Caco-2 (cell line): ENCODE measurements at places on chromosomes 12 and 14. TPM values are rescaled to one million over a fixed set of nuclear protein-coding genes. Genes with fewer than 3 reads are reported as not detected.

DNA sequence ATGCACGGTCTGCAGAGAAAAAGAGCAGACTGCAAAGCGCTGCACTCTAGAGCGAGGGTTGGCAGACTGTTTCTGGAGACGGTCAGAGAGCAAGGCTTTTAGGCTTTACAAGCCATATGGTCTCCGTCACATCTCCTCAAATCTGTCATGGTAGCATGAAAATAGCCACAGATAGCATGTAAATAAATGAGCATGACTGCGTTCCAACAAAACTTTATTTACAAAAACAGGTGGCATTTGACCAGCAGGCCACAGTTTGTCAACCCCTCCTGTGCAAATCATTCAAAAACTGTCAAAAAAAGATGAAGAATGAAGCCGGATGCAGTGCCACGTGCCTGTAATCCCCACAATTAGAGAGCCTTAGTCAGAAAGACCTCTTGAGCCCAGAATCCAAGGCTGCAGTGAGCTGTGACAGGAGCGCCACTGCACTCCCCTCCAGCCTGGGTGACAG is 18.9 kb downstream of the SYNE3 start:
- DNase-seq = no peak

DNA sequence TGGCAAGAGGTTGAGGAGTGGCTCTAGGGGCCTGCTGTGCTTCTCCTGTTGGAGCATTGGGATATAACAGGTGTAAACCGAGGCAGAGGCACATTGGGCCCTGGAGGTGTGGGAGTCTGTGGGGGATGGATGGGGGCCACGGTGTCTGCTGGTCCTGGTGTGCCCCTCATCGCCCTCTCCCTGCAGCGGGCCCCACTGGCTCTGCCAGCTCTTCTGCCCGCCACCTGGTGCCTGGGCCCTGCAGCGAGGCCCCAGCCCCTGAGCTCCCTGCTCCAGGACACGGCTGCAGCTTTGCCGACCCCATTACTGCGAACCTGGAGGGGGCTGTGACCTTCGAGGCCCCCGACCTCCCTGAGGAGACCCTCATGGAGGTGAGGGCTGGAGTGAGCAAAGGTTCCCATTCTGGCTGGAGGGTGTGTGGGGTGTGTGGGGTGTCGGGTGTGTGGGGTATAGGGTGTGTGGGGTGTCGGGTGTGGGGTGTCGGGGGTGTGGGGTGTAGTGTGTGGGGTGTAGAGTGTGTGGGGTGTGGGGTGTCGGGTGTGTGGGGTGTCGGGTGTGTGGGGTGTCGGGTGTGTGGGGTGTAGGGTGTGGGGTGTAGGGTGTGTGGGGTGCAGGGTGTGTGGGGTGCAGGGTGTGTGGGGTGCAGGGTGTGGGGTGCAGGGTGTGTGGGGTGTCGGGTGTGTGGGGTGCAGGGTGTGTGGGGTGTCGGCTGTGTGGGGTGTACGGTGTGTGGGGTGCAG is 10.6 kb upstream of the PUS1 start:
- DNase-seq = no peak

DNA sequence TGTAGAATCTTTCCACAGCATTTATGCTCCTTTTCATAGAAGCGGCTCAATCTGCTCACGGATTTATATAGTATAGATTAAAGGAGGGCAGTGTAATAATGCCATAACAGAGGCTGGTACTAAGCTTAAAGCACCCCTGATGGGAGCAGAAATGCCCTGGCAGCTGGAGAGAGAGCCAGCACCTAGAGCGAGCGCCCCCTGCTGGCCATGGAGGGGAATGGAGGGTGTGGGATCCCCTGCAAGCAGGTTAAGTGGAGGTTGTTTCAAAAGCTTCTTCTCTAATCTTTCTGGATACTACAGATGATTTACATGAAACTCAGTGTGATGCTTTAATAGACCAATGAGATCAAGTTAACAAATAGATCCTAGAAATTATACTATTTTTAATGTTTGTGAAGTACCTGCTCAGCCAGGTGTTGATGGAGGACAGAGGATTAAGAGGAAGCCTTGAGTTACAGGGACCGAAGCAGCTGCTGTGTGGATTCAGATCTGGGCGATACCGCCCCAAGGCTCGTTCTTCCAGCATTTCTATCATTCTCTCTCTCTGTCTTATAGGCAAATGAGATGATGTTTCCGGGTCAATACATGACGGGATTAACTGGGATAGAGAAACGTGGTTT is 1519.3 kb upstream of the TMEM132C start:
- DNase-seq = peak; percentile 49

The MIP gene
- total RNA-seq = not detected in 2 replicates

DNA sequence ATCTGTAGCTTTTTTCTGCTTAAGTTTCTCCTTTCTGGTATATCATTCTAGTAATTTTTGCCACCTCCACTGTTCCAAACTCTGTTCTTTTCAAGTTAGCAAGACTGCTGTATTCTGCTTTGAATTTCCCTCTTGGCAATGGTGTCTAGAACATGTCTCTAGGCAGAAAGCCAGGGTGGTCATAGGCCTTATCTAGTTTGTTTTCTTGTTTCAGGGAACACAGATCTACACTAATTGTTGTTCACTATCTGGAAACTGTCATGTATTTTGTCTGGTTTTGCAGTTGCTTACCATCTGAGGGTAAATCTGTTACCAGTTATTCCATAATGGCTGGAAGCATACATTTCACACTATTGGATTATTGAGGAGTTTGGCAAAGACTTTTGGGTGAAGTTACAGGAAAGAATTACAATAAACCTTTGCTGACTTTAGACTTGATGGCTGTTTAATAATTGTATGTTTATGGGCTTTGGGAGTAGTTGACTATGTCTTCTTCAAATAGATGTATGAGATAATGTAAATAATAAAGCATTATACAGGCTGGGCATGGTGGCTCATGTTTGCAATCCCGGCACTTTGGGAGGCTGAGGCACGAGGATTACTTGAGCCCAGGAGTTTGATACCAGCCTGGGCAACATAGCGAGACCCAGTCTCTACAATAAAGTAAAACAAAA is 41.4 kb downstream of the FUT8 start:
- no peak for DNase-seq

The TCTN2 gene
- 7.3 TPM in 2 replicates for total RNA-seq

The KRT8 gene
- 3,707 and 3,725 TPM in 2 replicates for total RNA-seq

The SLC5A8 gene
- total RNA-seq = not detected in 2 replicates

DNA sequence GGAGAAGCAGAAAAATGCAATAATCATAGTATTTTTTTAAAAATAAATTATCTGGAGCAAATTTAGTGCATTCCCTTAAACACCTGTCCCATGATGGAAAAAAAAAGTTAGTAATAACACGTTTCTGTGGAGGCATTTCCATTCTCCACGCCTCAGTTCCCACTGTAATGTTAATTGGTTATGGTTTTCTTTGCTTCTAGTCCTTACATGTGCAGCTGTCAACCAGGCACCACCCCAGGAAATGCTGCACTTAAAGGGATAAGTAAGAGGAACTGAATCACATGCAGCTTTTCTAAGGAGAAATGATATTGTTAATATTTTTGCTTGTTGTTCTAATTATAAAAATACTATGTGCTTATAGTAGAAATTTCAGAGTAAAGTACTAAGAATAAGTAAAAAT is 240.3 kb downstream of the ZFP36L1 start:
- DNase-seq = no peak

DNA sequence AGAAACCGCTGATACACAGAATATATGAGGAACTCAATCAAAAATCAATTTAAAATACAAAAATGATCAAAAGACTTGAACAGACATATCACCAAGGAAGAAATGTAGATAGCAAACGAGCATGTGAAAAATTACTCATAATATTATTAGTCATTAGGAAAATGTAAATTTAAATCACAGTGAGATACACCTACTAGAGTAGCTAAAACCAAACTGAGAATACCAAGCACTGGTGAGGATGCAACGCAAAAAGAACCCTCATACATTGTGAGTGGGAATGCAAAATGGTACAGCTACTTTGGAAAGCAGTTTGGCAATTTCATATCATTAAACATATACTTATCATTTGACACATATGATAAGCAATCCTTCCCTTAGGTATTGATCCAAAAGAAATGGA is 101.1 kb upstream of the ST8SIA1 start:
- DNase-seq = no peak

DNA sequence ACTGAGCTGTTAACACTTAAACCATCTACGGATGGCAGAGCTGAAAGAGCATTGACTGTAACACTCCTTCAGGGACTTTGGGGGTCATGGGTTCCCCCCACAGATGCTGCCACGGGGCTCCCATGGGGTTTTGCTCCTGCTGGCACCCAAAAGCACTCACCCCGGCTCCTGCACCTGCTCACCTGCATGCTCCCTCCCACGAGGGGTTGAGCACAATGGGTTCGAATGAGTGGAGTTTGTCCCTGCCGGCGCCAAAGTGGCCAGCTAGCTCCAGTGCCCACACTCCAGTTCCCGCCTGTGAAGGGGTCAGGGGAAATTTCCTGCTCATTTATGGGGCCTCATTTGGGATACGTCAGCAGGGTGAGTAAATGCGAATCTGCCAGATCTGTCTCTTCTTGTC is 40.7 kb downstream of the TNFAIP2 start:
- DNase-seq = no peak

DNA sequence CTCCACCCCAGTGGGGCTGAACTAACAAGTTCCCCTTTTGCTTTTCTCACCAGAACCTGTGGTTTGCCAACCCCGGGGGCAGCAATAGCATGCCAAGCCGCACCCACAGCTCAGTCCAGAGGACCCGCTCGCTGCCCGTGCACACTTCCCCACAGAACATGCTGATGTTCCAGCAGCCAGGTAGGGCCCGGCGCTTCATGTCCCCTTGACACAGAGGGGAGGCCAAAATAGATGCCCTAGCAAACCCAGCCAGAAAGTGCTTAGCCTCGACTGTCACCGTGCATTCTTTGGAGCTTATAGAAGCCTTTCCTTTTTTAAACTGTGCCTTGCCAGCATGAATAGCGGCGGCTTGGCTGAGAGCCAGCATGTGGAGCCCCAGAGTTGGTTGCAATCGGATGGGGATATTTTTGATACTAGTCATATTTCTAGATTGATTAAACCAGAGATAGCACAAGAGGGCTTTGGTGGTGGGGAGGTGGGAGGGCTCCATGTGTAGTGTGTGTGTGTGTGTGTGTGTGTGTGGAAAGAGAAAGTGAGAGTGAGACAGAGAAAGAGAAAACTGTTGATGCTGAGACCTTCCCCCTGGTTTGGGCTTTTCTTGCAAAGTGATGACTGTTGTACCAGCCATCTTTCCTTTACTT is 126.1 kb downstream of the GCH1 start:
- DNase-seq = no peak

DNA sequence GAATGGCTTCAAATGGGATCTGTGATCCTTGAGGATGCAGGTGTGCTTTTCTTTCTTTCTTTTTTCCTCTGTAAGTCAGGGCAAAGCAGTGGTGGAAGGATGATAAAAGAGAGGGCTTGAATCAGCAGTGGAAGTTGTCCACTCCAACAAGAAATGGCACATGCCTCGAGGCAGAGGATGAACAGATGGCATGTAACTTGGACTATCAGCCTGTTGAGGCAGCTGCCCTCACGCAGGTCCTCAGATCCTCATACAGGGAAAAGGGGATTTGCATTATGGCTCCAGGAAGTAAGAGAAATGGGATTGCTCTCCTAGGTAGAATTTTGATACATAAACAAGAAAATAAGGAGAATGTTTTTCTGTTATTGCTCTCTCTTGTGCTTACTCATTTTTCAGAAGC is 368.0 kb downstream of the FUT8 start:
- DNase-seq = no peak

The SRRM4 gene
- not detected in 2 replicates for total RNA-seq

DNA sequence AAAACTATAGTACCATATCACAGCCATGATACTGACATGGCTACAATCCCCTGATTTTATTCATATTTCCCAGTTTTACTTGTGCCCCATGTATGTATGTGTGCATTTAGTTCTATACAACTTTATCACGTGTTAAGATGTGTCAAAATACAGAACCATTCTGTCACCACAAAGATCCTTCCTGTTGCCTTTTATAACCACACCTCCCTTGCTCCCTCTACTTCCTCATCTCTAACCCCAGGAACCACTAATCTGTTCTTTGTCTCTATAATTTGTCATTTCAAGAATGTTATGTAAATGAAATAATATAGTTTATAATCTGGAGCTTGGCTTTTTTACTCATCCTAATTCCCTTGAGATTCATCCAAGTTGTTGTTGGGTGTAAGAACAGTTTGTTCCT is 358.4 kb downstream of the DPF3 start:
- no peak for DNase-seq

The ITGB7 gene
- 1.1 TPM in 2 replicates for total RNA-seq

The DIO2 gene
- total RNA-seq = 3.4 and 4.9 TPM in 2 replicates

GRCh38 chr12:64889434-64890216 is 65.2 kb downstream of the TBC1D30 start:
- DNase-seq = peak; percentile 94

The KLHDC1 gene
- 0.97 and 0.98 TPM in 2 replicates for total RNA-seq

DNA sequence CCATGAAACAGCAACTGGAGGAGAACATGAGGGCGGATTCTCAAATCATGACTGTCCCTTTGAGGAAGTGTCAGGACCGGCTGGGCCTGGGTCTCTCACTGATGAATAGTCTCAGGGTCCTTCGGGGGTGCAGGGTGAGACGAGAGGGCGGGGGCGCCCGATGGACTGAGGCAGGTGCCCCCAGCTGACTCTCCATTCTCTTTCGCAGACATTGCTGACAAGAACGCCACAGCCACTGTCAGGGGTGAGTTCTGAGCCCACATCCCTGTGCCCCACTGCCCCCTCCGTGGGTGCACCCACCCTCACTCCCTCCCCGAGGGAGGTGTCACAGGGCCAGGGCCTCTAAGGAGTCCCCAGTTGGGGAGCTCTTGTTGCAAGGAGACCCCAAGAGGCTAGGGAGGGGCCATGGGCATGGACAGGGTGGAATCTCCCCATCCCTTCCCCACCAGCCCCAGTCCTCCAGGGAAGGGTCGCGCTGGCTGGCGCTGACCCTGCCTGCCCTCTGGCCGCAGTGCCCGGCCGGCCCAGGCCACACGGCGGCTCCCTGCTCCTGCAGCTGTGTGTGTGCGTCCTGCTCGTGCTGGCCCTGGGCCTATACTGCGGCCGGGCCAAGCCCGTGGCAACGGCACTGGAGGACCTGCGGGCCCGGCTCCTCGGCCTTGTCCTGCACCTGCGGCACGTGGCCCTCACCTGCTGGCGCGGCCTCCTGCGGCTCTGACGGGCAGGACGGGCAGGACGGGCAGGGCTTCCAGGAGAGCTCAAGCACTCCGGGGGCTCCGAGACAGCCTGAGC is 8.7 kb downstream of the C14orf180 start:
- DNase-seq = no peak

DNA sequence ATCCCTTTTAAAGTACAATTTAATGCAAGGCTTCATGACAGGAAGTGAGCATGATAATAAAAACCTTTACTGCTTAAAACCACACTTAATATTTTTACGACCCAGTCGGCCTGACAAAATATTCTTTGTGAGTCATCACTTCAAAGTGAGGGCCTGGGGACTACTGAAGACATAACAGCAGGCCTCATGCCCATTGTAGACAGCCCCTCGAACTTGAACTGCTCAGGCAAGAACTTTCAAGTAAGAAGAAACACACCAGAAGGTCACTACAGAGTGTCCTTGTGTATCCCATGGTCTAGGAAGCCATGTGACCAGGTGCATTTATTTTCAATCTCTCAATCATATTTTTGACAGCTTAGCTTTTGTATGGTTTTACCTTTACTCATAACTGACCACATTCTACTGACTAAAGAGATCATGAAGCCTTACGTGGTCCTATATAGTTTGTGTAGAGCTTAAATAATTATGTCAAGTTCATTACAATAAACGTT is 61.4 kb upstream of the MANSC4 start:
- peak; percentile 60 for DNase-seq

The TDRD9 gene
- total RNA-seq = not detected in 2 replicates
